Nasal cavity respiratory epithelium epithelial cell of viscerocranial mucosa (primary cell): ENCODE measurements at places on chromosomes 4 and X. TPM values are rescaled to one million over a fixed set of nuclear protein-coding genes. Genes with fewer than 3 reads are reported as not detected.

The FAM149A gene
- total RNA-seq: under 0.01 and 1.7 TPM in 2 replicates

The GLRA2 gene
- total RNA-seq: not detected in 2 replicates

The MTNR1A gene
- total RNA-seq: under 0.01 and 0.07 TPM in 2 replicates

The YY2 gene
- 0.68 and 5.4 TPM in 2 replicates for total RNA-seq

The OR13H1 gene
- total RNA-seq: not detected in 2 replicates

The GPR82 gene
- total RNA-seq: not detected in 2 replicates

The SPATA18 gene
- total RNA-seq: 10.9 and 18.7 TPM in 2 replicates

The FDCSP gene
- not detected in 2 replicates for total RNA-seq

The RHOXF1 gene
- not detected in 2 replicates for total RNA-seq
